ENCODE measurements at places on chromosomes 6 and 20.

DNA sequence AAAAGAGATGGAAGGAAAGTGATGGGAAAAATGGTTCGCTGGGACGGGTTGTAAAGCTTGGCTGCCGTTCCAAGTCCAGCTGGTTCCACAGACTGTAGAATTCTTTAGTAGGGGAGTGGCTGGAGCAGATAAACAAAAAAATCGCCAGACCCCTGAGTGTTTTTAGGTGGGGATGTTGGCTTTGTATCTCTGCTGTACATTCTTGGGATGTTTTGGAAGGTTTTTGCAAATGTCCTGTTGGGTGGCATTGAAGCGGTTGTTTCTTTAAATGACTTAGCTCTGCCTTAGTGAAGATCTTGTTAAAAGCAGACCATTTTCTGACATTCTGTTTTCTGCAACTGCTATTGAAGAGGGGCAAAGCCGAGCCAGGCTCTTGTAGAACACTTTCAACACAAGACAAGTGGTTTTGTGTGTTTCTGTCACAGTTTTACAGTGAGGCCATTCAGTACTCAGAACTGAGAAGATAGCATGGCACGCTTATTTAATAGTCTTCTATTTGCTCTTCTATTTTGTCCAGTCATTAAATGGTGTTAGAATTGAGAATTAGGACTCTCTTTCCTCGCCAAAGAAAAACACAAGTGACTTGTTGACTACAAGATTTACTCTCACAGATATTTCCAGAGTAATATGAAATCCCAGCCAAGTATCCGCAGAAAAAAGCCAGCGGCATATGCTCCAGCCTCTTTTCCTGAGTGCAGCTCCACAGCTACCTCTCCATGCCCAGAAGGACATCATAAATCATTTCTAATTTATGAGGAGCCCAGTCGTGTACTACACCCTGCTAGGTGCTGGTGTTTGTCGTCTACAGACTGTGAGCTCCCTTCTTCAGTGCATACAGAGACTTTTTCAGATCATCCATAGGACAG is 65.8 kb downstream of the PHACTR2 start:
- DNase-seq: no peak

DNA sequence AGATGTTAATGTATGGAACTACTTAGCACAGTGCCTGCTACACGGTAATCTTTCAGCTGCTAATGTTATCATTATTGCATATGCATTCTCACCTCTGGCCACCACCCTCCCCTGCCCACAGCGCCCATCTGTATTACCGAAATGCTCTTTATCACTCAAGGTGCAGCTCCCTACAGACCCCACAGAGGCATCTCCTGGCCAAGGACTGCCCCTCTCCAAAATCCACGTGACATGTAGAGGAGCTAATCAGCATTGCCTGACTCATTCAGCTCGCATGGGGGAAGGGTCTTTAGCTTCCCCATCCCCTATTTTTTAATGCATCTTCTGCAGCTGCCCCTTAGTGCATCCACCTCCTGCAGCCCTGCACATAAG is 41.8 kb downstream of the SLC22A23 start:
- DNase-seq: no peak

DNA sequence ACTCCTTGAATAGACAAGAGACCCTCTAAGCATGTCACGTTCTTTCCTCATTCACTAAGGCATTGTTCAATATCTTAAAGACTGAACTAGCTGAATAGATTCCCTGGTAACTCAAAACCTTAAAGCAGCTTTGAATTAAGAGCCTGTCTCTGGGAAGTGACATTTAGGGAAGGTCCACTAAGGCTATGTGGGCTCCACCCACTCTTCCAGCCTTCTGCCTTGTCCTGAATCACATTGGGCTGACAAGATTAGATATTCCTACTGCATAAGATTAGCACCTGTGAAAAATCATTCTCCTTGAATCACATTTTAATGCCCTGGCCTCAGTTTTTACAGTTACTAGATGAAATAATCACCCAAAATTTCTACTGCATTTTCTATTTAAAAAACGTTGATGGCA is 36.3 kb downstream of the CLIC5 start:
- DNase-seq: no peak

DNA sequence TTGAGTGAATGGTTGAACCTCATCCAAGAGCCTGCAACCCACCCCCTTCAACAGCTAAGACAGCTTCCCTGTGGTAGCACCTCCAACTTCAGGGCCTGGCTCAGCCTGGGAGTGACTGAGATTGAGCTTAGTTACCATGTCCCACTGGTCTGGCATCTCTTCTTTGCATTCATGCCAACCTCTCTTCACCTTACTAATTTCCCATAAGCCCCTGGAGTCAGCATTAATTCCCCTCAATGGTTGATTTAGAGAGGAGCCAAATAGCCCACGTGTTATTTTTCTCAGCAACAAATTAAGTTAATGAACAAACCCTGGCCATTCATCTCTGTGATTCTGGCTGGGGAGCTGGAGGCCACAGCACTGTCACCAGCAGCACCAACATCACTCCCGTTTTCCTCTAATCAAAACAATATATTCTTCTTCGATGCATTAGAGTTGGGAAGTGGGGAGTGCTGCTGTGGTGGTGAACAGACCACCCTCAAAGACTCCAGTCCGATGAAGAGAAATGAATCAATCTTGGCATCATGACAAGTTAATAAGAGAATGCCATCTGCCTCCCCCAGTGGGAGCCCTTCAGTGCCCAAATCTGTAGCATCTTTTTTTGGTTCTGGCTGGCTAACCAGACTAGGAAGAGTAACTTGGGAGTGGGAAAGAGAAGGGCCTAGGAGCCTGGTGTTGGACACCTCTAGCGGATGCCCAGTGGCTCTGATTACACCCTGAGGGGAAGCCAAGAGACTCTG is 316.9 kb upstream of the RNF24 start:
- no peak for DNase-seq

GRCh38 chr6:159693128-159693893 is at the start of gene SOD2:
Gene SOD2, minus strand, starts transcription at chr6:159693241. Its CDS starts 74 bp downstream, at chr6:159693167.
- DNase-seq: peak; percentile 53

DNA sequence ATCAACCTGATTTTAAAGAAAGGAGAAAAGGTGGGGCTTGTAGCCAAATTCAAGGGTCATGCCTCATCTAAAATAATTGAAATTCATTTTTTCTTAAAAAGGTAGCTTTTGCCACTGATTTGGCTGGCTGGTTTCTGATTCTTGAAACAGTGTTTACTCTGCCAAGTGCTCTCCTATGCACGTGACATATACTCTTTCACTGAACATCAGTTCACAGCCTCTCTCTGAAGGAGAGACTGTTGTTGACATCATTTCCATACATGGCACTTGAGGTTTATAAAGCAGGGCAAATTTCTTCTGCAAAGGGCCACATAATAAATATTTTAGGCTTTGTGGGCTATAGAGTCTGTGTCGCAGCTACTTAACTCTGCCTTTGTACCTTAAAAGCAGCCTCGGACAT is 40.4 kb upstream of the DOK5 start:
- DNase-seq: no peak

- DNase-seq: no peak
These were observed 6.3 kb upstream of the RPN2 start for GRCh38 chr20:37172836-37173235.

DNA sequence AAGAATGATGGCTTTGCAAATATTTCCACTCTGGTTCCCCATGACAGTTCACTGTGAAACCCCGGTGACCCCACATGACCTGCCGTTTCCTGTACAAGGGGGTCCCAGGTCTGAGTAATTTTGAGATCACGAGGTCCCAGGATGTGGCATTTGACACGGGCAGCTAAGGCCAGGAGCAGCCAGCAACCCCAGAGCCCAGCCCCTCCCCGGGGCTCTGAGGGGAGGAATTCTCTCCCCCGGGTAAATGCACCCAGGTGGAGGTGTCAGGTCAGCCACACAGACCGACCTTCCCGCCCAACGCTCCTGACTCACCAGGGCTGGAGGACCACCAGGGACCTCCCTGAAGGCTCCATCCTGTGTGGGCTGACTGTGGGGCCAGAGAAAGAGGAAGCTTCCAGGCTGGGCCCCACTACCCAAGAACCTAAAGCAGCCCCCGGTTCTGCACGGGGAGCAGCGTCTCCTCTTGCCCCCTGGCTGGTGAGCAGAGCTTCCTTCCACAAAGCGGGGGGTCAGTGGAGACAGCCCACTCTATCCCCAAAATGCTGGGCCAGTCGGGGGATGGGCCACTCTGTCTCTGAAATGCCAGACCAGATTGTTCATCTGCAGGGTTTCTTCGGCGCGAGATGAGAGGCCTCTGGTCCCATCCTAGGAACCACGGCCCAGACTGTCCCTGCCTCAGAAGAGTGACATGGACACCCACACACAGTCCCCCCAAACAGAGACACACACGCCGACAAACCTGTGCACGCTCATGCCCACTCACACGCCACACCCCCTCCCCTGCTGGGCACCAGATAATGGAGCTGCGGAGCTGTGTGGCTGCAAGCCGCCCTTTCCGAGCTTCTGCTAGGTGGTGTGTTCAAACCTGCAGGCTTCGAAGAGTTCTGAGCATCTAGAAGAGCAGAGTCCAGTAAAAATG is 23.4 kb upstream of the SLCO4A1 start:
- no peak for DNase-seq

- no peak for DNase-seq
These were observed 84.6 kb downstream of the PTPN1 start for GRCh38 chr20:50594591-50595432.

DNA sequence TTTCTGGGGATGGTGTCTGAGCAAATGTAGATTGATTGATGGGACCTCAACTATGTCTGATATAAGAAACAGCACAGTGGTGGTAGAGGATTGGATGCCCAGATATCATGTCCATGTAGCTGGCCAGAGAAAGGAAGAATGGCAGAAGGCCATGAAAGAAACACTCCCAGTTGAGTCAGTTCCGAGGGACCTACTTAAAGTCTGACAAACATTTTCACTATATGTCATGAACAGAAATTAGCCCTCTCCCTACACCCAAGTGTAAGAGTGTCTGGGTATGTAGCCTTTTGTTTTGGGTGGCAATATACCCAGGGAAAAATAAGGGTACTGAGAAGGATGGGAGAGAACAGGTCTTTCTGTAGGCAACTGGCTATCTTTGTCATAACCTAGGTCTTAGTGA is 434.2 kb downstream of the BCKDHB start:
- DNase-seq: no peak

DNA sequence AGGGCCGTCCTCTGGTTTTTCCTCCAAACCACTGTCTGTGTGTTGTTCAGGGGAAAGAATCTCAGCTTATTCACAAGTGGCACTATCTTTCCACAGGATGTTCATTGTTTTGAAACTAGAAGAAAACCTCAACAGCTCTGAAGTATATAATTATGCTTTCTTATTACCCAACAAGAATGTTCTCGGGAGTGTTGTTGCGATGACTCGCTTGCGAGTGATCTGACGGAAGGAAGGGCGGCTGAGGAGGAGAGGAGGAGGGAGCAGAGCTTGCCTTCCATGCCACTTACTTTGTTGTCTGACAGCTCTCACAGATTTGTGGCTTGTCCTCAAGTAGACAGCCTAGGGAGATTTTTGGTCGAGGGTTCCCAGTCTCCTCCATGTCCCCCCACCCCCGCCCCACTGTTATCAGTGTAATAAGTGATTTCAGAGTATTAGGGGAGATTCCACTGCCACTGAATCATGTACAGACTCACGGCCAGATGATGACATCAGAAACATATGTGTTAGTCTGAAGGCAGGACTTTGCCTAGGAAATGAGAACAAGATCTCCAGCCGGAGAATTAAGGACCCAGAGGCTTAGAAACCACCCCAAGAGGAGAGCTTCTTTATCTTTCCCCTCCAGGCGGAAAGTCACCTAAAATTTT is 80.7 kb upstream of the CCN6 start:
- peak; percentile 97 for DNase-seq

- DNase-seq: peak; percentile 14
These were observed 37.7 kb upstream of the SLC4A11 start for GRCh38 chr20:3276680-3277015.

DNA sequence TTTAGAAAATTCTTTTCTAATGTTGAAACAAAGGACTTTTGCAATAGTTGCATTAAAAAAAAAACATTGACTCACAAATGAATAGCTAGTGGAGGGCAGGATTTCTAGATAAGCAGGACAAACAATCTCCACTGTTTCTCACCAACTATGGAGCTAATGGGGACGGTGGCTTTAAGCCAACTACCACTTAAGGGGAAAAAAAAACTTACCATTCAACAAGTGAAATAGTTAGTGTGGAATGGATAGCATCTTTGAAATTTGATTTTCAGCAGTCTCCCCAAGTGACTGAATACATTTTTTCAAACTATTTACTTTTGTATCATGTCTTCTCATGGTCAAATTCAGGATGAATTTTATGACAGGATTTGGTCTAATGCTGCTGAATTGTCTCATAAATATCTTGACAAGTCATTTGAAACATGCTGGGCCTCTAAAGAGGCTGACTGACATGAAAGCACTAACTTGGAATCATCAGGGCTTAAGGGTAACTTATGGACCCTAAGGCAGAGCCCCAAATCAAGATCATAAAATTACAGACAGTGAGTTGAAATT is 100.5 kb downstream of the EYA4 start:
- peak; percentile 85 for DNase-seq

- DNase-seq: no peak
These were observed at the start of gene PTGIS for GRCh38 chr20:49567421-49568277. Gene PTGIS, minus strand, starts transcription at chr20:49568137. Its CDS starts 21 bp downstream, at chr20:49568116.

DNA sequence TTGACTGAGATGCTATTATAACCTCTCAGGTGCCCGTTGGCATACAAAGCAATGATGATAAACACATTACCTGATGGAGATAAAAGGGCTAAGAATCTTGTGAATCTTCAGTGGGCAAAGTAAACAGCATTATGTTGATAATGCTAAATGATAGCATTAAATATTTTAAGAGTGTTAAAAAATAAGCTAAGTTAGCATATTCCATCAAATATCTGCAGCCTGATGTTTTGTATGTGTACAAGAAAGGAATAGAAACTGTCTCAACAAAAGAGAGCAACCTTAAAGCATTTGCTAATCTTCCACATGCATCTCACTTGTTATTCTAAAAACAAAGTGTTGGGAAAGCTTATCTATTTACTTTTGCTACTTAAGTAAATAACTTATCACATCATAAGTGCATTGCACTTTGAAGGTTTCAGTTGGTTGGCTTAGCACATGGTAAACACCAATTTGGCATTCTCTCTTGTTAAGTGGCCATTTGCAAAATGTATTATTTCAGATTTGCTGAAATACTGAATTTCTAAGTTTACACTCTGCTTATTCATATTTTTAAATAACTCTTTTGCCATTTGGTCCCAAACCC is 151.6 kb downstream of the SYNDIG1 start:
- DNase-seq: no peak

DNA sequence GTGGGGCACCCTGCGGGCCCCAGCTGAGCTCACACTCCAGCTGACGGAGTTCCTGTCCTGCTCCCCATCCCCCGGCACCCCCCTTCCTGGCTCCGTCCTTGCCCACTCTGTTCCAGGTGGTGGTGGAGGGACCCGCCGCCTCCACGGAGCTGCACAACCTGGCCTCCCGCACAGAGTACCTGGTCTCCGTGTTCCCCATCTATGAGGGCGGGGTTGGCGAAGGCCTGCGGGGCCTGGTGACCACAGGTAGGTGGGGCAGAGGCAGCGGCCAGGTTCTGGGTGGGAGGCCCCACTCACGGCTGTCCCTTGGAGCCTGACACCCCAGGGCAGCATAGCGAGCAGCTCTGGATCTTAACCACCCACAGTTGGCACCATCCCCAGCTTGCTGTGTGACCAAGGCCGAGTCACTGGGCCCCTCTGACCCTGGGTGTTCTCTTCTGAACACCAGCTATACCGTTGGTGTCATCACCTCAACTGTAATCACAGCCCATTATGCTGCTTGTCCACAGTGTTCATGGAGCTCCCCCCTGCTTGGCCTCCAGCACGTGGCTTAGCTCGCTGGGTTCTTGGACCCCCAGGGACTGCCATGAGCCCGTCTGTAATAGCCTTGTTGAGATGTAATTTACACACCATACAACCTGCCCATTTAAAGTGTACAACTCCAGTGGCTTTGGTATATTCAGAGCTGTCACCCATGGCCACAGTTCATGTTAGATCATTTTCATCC is 17.4 kb downstream of the COL20A1 start:
- DNase-seq: no peak
